ENCODE measurements at places on chromosomes 2 and 18.

DNA sequence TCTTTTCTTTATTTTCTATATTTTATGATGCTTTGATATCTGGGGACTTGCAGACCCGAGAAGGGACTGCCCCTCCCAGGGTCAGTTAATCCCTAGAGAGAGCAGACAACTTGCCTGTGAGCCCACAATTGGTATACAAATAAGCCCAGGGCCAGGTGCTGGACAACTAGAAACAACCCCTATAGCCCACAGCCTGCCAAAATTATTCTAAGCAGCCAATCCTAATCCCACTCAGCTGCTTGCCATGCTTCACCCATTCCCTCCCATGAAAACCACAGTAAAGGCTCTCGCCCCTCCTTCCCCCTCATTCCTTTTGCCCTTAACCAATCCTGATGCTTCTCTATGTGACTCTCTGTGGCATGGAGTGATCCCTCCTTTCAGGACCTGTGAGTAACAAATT lies 380.7 kb downstream of the RBM43 start:
- no peak for DNase-seq
- no peak overlapping the region for H3K4me3 ChIP-seq
- H3K27ac ChIP-seq: no peak overlapping the region
- H3K27me3 ChIP-seq: peaks cover 8% of the 10 kb centered on the region

DNA sequence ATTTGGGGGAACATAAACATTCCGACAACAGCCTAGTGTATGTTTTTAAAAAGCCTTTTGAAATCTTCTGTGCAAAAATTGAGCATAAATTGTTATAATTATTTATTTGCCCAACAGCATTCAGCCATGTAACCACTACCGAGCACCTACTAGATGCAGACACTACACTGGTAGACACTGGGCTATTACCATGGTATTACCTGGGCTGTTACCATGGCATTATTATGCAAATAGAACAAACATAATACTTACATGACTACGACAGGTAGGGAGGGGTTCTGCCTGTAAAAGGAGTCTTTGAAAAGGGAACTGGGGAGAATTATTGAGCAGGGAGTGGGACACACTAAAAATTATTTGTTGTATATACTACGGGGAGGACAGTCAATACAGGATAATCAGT lies 116.4 kb downstream of the MREG start:
- H3K27ac ChIP-seq: no peak overlapping the region
- H3K4me3 ChIP-seq: no peak overlapping the region
- no peak for DNase-seq

- no peaks in the 10 kb centered on the region for H3K4me1 ChIP-seq
- H3K36me3 ChIP-seq: no peaks in the 10 kb centered on the region
- H3K27me3 ChIP-seq: peaks cover 15% of the 10 kb centered on the region
- no peak overlapping the region for H3K27ac ChIP-seq
- DNase-seq: no peak
Measured at GRCh38 chr2:234682492-234683228, 185.8 kb upstream of the ARL4C start.

DNA sequence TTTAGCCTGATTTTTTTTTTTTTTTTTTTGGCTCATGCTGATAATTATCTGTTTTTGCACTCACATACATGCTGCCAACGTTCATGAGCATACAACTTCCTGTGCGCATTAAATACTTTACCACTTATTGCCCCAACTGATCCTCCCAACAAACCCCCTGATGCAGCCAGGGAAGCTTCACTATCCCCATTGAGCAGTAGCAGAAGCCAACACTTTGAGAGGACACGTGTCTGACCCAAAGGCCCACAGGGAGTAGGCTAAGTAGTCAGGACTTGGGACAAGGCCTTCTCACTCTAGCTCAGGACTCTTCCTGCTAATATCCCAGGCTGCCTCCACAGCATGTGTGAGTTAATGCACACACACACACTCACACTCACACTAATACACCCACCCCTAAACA lies 36.2 kb upstream of the MAT2A start:
- H3K4me1 ChIP-seq: no peaks in the 10 kb centered on the region
- H3K36me3 ChIP-seq: no peaks in the 10 kb centered on the region
- no peak overlapping the region for H3K4me3 ChIP-seq
- peaks cover 14% of the 10 kb centered on the region for H3K27me3 ChIP-seq
- no peak overlapping the region for H3K27ac ChIP-seq

GRCh38 chr2:223648755-223649154 lies 46.6 kb upstream of the SCG2 start:
- H3K27me3 ChIP-seq: peaks cover 23% of the 10 kb centered on the region
- no peak for DNase-seq
- H3K27ac ChIP-seq: no peak overlapping the region
- H3K36me3 ChIP-seq: no peaks in the 10 kb centered on the region
- no peak overlapping the region for H3K4me3 ChIP-seq
- no peaks in the 10 kb centered on the region for H3K4me1 ChIP-seq

DNA sequence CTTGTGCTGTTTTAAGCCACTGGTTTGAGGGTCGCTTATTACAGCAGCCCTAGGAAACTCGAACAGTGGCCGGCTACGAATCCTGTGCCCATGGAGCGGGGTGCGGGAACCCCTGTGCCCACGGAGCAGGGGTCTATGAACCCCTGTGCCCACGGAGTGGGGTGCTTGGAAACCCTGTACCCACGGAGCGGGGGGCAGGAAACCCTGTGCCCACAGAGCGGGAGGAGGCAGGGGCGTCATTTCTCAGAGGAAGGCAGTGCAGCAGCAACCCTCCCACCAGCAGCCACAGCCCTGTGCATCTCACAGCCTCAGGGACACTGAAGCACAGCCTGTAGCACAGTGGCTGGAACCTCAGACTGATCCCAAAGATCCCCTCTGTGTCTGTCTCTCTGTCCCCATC lies 34.2 kb upstream of the GPC1 start:
- no peak overlapping the region for H3K4me3 ChIP-seq
- DNase-seq: no peak
- H3K4me1 ChIP-seq: peaks cover 4% of the 10 kb centered on the region
- no peaks in the 10 kb centered on the region for H3K36me3 ChIP-seq
- H3K27me3 ChIP-seq: peaks cover 60% of the 10 kb centered on the region

- no peaks in the 10 kb centered on the region for H3K4me1 ChIP-seq
- H3K27me3 ChIP-seq: no peaks in the 10 kb centered on the region
- no peak overlapping the region for H3K27ac ChIP-seq
- H3K4me3 ChIP-seq: no peak overlapping the region
Measured at GRCh38 chr2:70842401-70842800, 6.8 kb upstream of the CD207 start.

DNA sequence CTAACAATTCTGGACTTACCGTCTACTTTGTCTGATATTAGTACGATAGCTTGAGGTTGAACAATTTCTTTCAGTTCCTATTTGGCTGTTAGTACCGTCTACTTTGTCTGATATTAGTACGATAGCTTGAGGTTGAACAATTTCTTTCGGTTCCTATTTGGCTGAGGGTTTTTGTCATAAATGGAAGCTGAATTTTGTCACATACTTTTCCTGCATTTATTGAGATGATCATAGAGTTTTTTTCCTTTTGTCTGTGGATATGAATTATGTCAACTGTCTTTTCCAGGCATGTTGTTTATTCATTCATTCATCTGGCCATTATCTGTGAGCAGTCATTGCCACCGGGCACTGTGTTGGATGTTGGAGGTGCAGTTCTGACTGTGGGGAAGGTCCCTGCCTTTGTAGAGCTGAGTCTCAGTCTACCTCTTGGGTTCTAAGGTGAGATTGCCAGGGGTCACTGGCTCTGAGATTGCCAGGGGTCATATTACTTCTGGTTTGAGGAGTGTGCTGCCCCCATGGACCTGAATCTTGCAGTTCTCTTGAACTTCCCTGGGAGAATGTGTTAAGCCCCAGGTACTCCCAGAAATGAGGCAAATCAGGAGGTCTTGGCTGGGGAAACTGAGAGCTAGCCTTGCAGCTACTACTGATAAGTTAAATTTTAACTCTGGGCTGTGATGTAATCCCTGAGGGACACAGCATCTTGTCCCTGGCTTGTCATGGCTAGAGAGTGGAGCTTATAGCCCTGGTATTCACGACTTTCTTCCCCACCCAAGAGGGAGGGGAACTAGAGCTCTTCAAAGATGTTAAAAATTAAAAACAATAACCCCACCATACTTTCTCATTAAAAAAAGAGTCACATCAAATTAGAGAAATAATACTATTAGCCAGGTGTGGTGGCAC lies 89.1 kb upstream of the MBOAT2 start:
- no peaks in the 10 kb centered on the region for H3K36me3 ChIP-seq
- no peaks in the 10 kb centered on the region for H3K4me1 ChIP-seq
- no peak overlapping the region for H3K4me3 ChIP-seq
- peaks cover 50% of the 10 kb centered on the region for H3K27me3 ChIP-seq

DNA sequence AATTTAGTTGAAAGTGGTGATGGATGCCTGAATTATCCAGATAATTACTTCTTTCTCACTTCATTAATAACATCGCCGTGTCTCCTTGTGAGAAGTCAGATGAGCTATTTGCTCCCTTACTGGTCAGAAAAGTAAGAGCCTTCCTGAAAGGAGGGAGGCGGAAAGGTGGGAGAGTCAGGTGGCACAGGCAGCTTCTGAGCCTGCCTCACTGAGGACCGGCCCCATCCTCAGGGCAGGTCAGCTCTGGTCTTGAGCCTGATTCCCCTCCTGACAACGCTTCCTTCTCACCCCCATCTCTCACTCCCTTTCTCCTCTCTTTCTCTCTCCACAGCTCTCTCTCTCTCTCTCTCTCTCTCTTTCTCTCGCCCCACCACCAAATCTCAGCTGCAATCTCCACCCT lies 10.1 kb upstream of the APOB start:
- no peaks in the 10 kb centered on the region for H3K4me1 ChIP-seq
- H3K27me3 ChIP-seq: peaks cover 17% of the 10 kb centered on the region
- no peaks in the 10 kb centered on the region for H3K36me3 ChIP-seq
- no peak for DNase-seq

- H3K4me1 ChIP-seq: peaks cover 10% of the 10 kb centered on the region
- H3K27ac ChIP-seq: no peak overlapping the region
- H3K36me3 ChIP-seq: no peaks in the 10 kb centered on the region
- H3K4me3 ChIP-seq: no peak overlapping the region
Measured at GRCh38 chr2:203824603-203825002, 43.0 kb upstream of the CTLA4 start.

DNA sequence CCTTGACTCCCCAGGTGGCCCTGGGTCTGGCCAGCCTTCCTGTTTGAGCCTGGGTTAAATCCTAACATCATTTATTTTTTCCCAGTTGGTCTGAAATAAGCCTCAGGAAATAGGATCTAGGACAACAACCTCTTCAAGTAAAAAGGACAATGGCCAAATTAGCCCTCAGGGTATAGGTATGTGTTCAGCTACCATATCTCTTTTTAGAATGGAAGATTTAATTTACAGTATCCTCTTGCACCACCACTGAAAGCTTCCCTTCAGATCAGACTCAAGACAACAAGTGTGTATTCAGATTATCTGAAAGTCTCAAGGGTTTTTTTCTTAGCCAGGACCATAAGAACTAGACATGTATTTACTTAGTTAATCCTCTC lies 61.6 kb upstream of the CXCR4 start:
- DNase-seq: no peak
- no peak overlapping the region for H3K4me3 ChIP-seq
- H3K27ac ChIP-seq: peak overlapping the region; percentile 64

DNA sequence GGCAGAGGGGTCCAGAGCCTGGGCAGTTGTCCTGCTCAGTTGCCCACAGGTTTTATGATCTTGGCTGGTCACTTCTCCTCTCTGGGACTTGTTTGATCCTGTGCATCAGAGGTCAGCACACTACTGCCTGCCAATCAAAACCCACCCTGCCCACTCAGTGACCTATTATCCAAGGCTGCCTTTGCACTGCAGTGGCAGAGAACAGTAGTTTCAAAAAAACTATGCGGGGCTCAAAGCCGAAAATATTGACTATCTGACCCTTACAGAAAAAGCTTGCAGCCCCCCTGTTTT lies 218.2 kb downstream of the CYP26B1 start:
- H3K4me3 ChIP-seq: no peak overlapping the region
- peaks cover 14% of the 10 kb centered on the region for H3K27me3 ChIP-seq
- no peaks in the 10 kb centered on the region for H3K36me3 ChIP-seq
- no peak for DNase-seq
- H3K4me1 ChIP-seq: no peaks in the 10 kb centered on the region
